ENCODE measurements at places on chromosomes 6 and 20. TPM values are rescaled to one million over a fixed set of nuclear protein-coding genes. Genes with fewer than 3 reads are reported as not detected.
A peak's percentile ranks its signal among the peaks of the same experiment; 100 is the strongest.

DNA sequence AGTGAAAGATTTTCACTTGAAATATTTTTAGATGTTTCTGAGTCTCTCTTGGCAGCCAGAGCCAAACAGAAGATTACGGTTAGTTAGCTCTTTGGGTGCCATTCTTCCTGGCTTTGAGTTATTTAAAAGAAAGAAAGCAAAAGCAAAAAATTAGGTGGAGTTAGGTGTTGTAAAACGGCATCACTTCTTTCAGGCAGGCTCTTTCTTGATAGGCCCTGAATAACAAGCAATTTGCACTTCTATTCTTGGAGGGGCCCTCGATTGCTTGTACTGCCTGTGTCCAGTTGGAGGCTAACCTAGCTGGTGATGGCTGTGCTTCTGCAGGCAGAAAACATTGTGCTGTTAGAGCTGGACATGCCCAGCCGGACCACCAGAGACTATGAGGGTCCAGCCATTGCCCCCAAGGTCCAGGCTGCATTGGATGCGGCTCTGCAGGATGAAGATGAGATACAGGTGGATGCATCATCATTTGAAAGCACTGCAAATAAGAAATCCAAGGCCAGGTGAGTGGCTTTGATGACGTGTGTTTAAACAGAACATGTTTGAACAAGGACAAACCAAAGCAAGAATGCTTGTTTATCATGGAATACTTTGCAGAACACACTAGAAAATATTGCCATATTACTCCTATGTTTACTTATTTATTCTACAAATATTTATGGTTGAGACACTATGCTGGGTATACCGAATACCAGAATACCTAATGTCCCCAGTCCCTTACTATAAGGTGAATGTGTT is 28.1 kb upstream of the ASXL1 start:
- DNase-seq: no peak

GRCh38 chr6:106076139-106076538 is 10.0 kb upstream of the PRDM1 start:
- no peak for DNase-seq

DNA sequence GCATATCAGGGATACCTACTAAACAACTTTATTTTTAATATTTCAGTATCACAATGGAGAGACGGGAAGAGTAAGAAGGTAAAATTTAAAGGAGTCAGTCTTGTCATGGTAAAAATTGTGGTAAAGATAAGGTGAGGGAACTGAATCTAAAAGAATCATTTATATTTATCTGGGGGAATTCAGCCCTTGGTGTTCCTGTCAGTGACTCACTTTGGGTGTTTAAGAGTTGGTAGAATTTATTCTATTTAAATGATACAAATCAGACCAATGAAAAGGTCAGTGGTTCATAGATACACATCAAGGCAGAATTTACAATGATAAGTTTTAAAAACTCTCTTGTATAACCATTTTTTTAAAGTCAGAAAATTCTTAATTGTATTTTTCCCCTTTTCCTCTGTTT is 164.4 kb downstream of the CDKAL1 start:
- DNase-seq: no peak

DNA sequence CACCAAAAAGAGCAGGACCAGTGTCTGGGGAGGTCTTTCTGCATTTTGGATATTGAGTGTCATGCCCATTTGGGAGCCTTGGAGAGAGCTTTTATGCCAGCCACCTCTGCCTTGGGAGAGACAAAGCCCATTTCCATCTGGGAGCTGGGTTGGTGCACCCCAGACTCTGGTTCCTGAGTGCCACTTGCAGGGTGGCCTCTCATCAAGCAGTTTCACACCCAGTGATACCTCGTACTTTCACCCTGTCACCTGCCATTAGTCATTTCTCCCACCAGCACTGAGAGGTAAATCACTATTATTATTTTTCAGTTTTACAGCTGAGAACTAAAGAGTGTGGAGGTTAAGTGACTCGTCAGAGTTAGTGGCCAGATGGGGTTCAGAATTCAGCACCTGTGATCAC is 94.7 kb downstream of the PTPRT start:
- no peak for DNase-seq

- no peak for DNase-seq
Measured at GRCh38 chr6:3355358-3356055, 96.8 kb downstream of the PSMG4 start.

DNA sequence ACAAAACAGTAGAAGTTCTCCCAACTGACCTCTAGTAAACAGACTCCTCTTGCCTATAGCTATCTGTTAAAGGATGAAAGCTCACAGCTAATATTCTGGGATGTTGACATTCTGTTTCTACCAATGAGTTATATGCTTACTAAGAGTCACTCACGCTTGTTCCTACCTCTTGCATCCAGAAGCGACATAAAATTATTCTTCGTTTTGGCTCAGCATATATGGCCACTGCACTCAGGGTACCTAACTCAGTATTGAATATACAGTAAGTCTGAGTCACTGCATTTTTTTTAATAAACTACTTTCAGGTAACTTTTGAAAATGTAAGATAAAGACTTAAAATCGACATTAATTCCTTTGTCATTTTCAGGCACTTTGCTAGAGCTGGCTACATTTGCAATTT is 214.4 kb upstream of the STXBP5 start:
- no peak for DNase-seq

DNA sequence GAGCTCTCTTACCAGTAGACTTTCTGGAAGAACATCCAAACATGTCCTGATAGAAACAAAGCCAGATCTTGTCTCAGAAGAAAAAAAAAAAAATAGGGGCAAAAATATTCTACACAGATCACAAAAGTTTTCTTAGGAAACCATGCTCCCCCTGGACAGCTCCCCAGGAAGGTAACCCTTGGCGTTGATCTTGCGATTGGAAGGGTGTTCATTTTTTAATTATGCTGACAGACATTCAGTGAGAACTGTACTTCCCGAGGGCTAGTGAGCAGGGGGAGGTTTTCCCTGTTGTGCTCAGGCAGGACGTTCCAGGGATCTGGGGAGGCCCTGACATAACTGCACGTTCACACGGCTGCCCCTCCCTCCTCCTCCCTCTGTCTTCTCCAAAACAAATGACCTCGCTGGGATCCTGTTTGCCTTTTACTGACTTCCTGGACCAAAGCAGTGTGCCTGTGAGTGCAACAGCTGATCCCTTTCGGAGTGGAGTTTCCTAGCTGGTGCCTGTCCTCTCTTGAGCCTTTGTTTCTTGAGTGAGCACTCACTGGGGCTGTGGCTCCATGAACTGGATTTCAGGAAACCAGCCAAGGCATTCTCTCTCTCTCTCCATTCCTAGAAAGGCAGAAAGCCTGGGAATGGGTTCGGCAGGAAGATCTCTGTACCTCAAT is 46.7 kb downstream of the MARCKS start:
- peak; percentile 63 for DNase-seq

DNA sequence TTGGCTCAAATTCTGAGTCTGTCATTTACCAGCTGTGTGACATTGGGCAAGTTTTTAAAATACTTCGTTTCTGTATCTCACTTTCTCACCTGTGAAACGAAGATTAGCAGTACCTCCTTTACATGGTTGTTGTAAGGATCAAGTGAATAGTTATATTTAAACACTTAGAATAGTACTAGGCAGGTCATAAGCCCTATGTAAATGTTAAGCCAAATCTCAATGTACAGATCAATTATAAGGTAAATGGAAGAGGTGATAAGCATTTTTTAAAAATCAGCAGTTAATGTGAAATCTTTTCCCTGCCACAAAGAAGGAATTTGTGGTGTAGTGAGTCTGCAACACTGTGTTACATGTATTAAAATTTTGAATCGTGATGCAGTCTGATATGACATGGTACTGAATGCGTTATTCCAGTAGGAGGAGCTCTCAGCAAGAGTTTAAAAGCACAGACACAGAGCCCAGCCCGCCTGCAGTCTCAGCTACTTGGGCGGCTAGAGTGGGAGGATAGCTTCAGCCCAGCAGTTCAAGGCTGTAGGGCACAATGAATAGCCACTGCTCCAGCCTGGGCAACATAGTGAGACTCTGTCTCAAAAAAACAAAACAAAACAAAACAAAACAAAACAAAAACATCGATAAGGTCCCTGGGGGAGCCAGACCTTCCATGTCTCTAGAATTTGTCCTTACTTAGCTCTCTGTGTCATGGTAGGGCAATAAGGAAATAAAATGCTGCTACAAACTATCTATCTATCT is 46.0 kb downstream of the GTF2H5 start:
- peak; percentile 55 for DNase-seq

NOX3 gene
- total RNA-seq: not detected

Data from endothelial cell (in vitro differentiated cells).